RWPE1 (cell line): ENCODE measurements at places on chromosomes 1 and 21.
A peak's percentile ranks its signal among the peaks of the same experiment; 100 is the strongest.

GRCh38 chr21:44084496-44085241 lies 22.5 kb upstream of the PWP2 start:
- no peak for DNase-seq

DNA sequence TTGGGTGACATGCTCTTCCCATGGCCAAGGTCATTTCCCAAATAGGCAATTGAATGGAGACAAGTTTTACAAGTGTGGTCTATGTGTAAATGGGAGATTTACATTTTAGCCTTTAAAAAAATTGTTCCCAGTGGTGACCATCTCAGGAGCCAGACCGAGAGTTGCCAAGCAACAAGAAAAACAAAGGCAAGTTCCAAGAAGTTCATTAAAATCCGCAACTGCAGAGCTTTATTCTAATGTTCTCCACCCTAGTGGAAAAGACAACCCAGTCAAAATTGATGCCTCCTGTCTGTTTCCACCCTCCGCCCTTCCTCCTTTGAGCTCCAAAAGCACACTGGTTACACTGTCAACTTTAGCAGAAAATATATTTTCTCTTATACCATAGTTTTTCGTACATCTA lies 33.2 kb upstream of the CD55 start:
- DNase-seq: no peak

DNA sequence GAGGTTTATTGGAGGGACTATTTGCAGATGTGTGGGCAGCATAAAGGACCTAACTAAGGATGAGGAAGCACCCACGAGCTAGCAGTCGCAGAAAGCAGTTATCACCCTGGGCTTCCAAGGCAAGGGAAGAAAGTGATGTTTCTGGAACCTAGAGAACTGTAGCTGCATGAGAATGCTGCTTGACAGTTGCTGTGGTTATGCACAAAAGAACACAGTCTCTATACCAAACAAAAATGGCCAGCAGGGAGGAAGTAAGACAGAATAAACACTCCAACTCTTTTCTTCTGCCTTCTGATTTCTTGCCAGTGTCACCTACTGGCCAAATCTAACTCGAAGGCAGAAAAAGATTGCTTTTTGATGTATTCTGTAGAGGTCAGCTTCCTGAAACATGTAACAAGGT lies 190.2 kb downstream of the RASAL2 start:
- no peak for DNase-seq

- no peak for DNase-seq
These were observed 54.0 kb downstream of the LACTBL1 start for GRCh38 chr1:22918644-22919043.

GRCh38 chr21:36709030-36709867 lies 10.3 kb downstream of the SIM2 start:
- DNase-seq: no peak

- DNase-seq: no peak
These were observed 59.4 kb downstream of the ST6GALNAC3 start for GRCh38 chr1:76133977-76134376.

DNA sequence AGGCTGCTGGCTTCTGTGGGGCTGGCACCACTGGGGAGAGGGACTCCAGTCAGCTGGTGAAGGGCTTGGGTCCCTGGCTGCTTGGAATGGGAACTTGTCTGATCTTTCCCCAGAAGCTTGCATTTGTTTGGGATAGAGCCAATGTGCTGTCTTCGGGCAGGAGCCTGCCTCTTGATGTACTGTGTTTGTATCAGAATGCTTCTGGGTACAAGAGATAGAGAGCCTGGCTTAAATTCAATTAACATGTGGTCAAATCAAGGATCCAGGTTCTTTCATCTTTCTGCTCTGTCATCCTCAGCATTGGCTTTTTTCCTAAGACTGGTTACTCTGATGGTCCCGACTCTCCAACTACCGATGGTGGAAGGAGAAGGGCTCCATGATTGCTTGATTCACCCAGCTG lies 16.0 kb upstream of the PROK1 start:
- no peak for DNase-seq

GRCh38 chr1:77831976-77832711 lies 52.7 kb downstream of the MIGA1 start:
- DNase-seq: no peak

GRCh38 chr1:207867136-207868109 lies 43.5 kb downstream of the CD34 start:
- no peak for DNase-seq

GRCh38 chr1:12608311-12608957 lies 9.6 kb downstream of the DHRS3 start:
- DNase-seq: no peak

DNA sequence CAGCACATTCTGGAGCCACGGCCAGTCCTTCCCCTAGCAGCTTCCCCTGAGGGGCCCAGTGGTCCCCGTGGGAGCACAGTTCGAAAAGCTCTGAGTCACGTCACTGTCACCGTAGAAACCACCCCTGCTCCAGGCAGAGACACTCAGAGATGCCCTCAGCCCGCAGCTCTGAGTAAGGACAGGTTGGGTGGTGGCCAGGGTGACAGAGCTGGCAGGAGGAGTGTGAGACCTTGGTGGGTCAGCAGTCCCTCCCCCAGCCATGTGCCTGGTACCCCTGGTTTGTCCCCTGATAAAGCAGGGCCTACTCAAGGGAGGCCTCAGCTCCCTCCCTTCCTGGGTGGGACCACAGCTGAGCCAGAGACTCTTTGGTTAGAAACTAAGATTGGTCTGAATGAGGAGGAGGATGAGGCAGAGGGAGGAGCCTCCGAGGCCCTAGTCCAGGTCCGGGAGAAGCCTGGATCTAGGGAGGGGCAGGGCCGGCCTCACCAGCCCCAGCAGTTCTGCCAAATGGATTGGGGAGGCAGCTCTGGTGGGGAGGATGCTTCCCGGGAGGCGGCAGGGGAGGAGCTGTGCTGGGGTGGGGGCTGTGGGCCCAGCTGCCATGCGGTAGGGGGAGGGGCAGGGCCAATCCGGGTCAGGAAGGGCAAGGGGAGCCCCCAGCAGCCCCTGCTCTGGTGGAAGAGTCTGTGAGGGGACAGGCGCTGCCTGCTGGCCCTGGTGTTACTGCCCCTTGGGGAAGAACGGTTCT lies 55.2 kb downstream of the SLC9A1 start:
- peak; percentile 47 for DNase-seq

- DNase-seq: no peak
These were observed 63.9 kb downstream of the SYF2 start for GRCh38 chr1:25168193-25169071.

DNA sequence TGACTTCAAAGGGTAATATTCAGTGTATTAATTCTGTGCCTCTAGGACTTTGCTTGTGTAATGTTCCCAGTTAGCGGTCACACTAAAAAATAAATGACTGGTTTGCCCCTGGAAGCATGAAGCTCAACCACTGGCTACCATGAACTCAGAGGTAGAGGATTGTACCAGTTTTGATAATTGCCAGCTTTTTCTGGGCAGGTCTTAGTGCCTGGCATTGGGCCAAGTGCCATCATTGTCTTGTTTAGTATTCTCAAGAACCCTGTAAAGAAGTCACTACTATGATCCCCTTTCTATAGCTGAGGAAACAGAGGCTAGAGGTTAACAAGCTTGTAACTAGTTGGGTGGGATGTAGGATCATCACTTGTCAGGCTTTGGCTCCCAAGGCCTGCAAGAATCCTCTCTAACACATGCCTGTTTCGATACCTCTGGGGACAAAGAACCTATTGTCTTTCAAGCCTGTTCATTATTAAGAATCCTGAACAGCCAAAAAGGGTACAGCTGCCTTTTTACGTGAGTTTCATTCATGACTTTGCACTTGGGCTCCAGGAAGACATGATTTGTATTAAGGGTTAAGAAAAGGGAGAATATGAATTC lies 121.9 kb upstream of the JUN start:
- DNase-seq: no peak

DNA sequence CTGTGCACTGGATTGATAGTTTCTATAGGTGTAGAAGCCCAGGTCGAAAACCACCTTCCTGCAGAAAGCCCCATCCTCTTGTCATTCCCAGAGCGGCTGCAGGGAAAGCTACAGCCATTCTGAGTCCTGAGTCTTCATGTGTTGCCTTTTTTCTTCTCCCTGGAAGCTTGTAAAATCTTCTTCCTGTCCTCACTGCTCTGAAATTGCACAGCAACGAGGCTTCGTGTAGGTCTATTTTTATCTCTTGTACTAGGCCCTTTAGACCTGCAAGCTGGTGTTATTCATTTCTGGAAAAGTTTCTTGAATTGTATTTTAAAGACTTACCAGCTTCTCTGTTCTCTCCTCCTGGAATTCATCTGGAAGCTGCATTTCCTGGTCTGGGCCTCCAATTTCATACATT lies 44.2 kb upstream of the ETS2 start:
- no peak for DNase-seq

- peak; percentile 73 for DNase-seq
These were observed 251.3 kb downstream of the KCNH1 start for GRCh38 chr1:210882414-210883221.

DNA sequence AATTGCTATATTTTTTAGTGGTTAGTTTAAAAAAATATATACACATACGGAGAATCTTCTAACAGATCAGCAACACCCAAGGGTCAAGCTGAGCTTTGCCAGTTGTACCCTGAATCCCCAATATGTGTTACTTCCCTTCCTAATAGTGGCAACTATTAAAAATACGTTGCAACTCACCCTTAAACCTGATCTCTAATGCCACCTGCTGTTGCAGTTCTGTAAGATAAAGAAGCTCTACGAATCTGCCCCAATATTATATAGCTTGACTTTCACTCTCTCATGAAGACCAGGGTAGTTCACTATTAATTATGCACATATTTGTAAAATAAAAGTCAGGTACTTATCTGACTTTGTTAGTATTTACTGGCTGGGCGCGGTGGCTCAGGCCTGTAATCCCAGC lies 58.4 kb downstream of the ASH1L start:
- DNase-seq: peak; percentile 28

DNA sequence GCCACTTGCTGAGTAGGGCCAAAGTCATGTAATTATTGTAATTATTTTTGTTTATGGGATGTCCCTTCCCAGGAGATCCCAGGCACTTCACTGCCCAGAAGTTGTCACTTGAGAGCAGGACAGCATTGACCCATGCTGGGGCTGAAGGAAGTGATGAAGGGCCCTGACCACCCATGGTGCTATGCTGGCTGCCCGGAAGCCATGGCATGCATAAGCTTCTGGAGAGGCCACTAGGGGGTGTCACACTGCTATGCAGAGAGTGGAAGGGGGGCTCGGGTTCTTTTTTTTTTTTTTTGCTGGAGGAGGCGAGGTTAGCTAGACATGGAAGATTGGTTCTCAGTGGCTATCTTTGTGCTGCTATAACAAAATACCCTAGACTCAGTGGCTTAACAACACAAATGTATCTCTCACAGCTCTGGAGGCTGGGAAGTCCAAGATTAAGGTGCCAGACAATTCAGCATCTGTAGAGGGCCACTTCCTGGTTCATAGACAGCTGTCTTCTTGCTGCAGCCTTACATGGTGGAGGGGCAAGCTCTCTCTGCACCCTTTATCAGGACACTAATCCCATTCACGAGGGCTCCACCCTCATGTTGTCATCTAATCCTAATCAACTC lies 84.9 kb downstream of the CNIH3 start:
- no peak for DNase-seq

DNA sequence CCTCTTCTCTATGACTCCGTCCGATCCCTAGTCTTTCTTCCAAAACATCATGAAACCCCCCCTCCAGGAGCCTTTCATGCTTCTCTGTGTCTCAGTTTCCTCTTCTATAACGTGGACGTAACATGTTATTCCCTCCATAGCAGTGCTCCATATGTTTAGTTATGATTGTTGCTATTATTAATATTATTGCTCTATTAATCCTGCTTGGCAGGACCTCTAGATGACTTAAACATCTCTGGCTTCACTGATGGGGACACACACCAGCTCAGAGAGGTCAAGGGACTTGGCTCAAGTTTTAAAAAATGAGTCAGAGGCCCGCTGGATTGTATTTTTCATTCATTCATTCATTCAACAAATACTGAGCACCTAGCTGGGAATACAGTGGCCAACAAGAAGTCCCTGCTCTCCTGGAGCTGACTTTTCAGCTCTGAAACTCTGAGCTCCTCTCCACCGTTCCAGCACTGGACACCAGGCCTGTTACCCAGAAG lies 404 bp upstream of the CPLANE2 start:
- DNase-seq: no peak

GRCh38 chr1:185739967-185740366 lies 5.8 kb downstream of the HMCN1 start:
- DNase-seq: no peak

DNA sequence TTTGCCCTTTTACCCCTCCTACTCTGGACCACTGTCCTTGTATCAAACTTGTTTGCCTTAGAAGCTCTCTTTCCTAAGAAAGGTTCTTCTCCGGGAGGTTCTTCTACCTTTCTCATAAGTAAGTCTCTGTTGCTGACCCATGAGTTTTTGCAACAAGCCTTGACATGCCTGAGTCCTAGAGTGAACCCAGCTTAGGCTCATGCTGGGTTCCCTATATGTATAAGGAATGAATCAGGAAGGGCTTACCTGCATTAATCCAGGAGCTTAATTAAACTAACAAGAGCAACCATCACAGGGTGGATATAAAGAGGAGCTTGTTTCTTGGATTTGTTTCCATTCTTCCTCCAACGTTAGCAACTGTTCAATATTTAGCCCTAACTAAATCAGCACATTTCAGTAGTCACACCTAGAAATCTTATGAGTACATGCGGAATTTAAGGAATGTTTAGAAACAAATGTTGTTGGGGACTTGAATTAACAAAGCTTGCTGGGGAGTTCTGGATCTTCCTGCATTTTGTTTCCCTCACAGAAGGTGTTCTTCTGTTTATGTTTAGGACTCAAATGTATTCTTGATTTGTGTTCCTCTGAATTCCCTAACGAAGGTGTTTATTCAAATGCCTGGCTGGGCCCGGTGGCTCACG lies 64.3 kb upstream of the RAB3GAP2 start:
- DNase-seq: peak; percentile 82

DNA sequence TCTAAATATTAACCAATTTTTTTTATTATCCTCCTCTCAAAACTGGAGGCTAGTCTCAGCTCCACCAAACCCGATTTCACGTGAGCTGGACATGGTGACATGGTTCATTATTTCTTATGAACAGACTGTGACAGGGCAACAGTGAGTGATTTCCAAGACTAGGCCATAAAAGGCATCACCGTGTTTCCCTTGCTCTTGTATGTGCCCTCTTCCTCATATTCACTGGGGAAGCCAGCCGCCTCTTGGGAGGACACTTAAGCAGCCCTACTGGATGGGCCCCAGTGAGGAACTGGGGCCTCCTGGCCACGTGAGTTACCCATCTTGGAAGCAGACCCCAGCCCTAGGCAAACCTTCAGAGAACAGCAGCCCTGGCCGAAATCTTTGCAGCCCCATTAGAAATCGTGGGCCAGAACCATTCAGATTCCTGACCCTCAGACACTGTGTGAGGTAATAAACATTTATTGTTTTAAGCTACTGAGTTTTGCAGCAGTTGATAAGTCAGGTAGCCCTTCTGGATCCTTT lies 105.0 kb downstream of the GALNT2 start:
- DNase-seq: no peak

DNA sequence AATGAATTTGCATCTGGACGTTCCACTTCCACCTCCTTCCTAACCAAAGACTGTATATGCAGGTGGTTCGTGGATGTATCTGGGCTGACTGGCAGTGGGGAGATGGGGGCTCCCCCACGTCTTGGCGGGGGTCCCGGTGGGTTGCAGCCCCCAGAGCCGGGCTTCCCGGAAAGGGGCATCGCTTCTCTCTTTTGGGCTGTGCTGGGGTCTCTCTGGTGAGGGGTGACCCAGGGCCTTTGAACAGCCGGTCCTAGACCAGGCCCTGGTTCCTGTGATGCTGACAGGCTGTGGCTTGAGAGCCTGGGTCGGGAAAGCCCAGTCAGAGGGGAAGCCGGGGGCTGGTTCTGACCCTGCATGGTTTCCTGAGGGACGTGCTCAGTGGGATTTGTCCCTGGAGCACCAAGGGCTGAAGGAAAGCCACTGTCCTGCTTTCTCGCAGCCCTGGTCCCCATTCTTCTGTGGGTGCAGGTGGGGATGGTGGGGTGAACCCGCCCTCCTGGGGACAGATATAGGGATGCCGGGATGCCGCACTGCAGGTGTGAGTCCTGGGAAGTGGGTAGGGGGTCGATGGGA lies 29.8 kb downstream of the COL18A1 start:
- DNase-seq: no peak
